ENCODE measurements at places on chromosomes 2 and 18. TPM values are rescaled to one million over a fixed set of nuclear protein-coding genes. Genes with fewer than 3 reads are reported as not detected.

- no peak for DNase-seq
These were observed 661.7 kb downstream of the TSN start for GRCh38 chr2:122417114-122417513.

- no peak for DNase-seq
These were observed 55.2 kb upstream of the BCL11A start for GRCh38 chr2:60608679-60609078.

GAD1 gene
- 6.7 TPM for total RNA-seq

- DNase-seq, result peak; percentile 89
These were observed 282.1 kb upstream of the FSIP2 start for GRCh38 chr2:185456517-185456916.

DNA sequence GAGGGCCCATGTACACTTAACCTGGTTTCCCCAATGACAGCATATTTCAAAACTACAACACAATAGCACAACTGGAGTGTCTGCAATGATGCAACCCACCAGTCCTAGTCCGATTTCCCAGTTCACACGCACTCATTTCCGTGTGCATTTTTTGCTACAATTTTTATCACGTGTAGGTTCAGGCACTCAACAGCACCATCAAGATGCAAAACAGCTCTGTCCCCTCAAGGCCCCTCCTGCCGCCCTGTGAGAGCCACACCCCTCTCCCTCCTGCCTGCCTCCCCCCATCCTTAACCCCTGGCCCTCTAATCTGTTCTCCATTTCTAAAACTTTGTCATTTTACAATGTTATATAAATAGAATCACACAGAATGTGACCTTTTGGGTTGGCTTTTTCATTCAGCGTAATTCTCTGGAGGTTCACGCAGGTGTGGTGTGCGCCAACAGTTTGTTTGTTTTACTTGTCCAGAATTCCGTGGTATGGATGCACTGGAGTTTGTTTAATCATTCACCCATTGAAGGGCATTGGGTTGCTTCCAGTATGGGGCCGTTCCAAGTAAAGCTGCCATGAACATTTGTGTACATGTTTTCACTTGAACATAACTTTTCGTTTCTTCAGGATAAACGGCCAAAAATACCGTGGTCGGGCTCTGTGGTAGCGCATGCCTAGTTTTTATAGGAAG is 8.4 kb downstream of the KCNIP3 start:
- DNase-seq, result no peak

DNA sequence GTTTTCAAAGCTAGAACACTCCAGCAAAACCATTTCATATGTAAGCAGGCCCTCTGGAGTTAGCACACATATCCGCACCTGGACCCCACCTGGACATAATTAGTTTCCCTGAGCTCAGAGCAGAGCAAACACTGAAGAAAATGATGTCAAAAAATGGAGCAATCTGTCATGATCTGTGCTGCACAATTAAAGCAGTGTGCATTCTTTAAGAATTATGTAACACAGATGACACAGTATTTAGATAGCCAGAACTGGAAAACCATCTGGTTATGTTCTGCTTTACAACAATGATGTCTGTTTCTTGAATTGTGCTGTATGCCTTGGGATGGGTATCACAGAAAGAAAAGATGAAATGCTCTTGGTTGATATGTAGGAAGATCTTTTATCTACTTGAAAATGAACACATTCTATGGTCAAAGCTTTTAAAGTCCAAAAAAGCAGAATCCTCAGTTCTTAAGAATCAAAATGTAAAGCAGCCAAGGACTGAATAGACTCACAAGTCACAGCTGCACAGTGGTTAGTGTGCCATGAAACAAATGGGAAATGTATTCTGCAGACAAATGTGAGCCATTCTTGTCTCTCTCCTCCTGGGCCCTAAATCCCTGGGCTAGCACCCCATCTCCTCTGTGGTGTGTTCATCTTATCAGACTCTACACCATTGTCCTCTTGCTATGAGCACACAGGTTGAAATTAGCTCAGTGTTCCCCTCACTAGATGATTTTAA is 36.8 kb downstream of the HRH4 start:
- peak; percentile 12 for DNase-seq

DNAH6 gene
- 0.10 TPM for total RNA-seq

GRCh38 chr18:11671156-11671555 is 17.9 kb upstream of the GNAL start:
- no peak for DNase-seq

GRCh38 chr2:32627441-32627813 is 423 bp upstream of the TTC27 start:
- DNase-seq, result peak; percentile 64

GRCh38 chr2:10075571-10076209 is 4.5 kb downstream of the CYS1 start:
- DNase-seq, result no peak

DNA sequence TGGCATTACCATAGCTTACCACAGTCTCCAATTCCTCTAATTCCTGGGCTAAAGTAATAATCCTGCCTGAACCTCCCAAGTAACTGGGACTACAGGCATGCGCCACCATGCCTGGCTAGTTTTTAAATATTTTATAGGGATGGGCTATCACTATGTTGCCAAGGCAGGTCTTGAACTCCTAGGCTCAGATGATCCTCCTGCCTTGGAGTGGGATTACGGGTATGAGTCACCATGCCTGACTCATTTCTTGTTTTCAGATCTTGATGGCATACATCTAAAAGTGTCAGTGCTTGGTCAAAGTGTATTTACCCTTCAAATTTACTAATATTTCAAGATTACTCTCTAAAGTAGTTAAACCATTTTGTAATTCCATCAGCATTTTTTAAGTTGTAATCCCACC is 9.4 kb upstream of the SOCS6 start:
- DNase-seq, result peak; percentile 29

- DNase-seq, result no peak
These were observed 106.8 kb downstream of the GRB14 start for GRCh38 chr2:164514491-164514890.

GRCh38 chr2:227115761-227116160 is 48.2 kb downstream of the COL4A4 start:
- no peak for DNase-seq

DNA sequence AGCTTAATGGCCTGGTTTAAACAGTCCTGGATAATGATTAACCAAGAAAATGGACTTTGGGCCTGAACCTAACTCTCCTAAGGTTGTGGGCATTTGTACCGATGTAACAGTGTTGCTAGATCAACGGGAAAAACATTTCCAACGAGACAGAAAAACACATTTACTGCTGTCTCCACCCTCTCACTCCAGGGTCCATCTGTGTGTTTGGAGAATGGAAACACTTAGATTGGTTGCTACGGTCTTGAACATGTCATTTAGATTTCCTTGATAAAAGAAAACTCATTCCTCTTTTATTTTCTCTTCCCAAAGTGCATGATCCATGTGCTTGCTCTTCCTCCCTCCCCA is 88.0 kb downstream of the SOCS6 start:
- DNase-seq, result peak; percentile 77

- no peak for DNase-seq
These were observed 471.1 kb upstream of the FAM98A start for GRCh38 chr2:34070196-34070595.

DNA sequence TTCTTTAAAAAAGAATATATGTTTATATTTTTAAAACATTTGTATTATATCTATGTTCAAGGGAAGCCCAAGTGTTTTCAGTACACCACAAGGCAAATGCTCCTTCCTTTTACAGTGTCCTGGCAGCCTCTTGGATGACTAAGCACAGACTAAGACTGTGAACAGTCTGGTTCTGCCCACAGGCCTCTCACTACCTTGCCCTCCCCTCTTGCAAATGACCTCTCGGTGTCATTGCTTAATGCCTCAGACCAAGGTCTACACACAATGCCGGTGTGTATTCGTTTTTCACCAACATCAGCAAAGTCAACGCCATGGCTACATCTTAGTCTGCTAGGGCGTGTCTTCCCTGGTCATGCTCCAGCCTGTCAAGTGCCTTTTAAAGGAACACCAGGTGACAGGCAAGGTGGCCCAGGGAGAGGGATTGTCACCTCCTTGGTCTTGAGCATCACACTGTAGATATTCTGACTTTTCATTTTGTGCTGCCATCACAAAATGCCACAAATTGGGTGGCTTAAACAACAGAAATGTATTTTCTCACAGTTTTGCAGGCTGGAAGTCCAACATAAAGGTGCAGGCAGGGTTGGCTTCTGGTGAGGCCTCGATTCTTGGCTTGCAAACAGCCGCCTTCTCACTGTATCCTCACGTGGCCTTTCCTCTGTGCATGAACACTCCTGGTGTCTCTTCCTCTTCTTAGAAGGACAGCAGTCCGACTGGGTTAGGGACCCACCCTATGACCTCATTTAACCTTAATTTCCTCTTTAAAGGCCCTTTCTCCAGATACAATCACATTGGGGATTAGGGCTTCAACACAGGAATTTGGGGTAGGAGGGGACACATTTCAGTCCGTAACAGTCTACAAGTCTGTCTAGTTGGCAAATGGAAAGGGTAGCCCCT is 266.5 kb downstream of the KLHL29 start:
- DNase-seq, result peak; percentile 75

DNA sequence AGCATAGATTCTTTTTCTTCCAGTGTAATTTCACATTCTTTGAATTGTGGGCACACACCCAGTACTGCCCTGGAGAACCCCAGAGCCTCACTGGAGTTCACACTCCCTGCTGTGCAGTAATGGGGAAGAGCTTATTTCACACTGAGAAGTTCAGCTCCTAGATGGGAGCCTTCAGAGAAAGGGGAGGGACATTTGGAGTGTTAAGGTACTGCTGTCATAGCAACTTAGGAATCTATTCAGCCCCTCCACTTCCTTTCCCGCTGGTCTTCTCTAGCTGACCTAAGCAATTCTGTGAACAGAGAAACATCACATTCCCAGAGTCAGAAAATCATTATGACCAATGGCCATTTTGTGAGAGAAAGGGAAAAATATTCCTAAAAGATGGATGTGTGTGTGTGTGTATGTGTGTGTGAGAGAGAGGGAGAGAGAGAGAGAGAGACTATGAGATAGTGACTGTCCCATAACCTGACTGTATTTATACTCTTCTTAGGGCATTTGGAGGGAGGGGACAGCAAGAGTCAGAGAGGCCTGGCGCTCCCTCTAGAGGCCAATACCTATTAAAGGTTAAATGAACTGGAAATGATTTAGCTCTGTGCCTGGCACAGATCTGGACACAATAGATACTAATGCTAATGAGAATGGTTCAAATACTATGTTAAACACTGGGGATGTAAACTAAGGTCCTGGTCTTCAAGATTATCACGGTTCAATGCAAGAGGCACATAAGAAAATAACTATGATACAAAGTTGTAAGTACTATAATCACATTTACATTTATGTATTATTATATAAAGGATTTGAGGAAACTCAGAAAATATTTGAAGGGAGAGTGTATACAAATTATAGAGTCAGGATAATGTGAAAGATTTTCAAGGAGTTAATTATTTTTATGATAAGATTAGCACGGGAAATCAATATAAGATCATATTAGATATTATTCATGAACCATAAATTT is 41.5 kb upstream of the RPE start:
- DNase-seq, result peak; percentile 57

DNA sequence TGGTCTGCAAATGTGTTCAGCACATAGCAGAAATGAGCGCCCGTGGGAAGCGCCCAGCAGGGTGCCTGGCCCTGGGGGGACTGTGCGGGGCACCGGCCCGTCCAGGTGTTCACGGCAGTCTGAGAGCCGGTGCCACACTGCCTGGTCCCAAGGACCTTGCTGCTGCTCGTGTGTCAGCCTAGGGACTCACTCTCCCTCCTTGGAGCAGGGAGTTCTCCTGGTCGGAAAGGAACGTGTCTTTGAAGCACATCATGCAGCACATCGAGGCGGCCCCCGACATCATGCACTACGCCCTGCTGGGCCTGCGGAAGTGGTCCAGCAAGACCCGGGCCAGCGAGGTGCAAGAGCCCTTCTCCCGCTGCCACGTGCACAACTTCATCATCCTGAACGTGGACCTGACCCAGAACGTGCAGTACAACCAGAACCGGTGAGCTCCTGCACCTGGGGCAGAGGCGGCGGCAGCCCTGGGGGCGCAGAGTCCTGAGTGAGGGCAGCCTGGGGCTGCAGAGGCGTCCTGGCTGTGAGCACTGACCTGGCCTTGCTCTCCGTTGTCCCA is 36.0 kb downstream of the NTSR2 start:
- no peak for DNase-seq

DYNAP gene
- total RNA-seq, result not detected

POTEI gene
- total RNA-seq, result not detected

CYP27C1 gene
- total RNA-seq, result 3.5 TPM

HOXD1 gene
- 0.39 TPM for total RNA-seq

GRCh38 chr2:156356014-156356754 is 23.7 kb upstream of the NR4A2 start:
- peak; percentile 65 for DNase-seq

DNA sequence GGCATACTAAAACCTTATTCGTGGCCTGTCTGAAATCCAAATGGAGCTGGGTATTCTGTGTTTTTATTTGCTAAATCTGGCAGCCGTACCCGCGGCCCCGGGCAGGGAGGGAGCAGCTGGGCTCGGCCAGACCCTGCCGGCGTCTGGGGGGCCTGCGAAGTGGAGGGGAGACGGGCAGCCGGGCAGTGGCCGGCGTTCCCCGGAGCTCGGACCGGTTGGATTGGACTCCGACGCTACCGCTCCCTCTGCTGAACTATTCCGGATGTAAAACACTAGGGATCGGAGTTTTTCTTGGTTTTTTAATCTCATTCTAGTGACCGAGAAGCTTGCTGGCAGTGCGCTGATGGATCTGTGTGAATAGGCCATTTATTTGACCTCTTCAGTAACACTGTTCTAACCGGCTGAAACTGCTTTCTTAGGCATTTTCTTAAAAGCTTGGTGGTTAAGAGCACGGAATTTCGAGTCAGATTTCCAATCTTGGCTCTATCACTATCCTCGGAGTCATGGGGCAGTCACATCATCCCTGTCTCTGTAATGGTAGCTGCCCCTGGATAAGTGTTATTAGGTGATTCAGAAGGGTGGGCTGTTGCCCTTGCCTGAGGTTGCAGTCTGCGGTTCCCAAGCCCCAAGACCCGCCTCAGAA is 694 bp downstream of the UNC50 start:
- peak; percentile 47 for DNase-seq

DNA sequence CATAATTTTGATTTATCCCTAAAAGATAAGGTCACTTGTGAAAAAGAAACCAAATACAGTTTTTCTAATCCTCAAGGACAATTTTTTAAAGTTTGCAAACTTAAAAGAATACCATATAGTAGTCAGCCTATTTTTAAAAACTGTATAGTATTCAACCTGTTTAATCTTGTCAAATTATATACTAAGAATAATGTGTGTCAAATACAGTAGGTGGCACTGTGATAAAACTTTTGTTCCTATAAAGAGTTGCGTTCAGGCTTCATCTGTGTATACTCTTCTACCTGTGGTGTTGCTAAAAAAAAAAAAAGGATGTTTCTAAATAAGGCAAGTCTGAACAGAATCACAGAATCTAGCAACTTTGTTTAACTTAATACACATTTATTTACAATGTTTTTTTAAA is 68.6 kb downstream of the CCDC138 start:
- DNase-seq, result peak; percentile 16

RBKS gene
- 1.8 TPM for total RNA-seq

GRCh38 chr2:101339266-101339880 is 30.9 kb upstream of the RNF149 start:
- DNase-seq, result no peak

DNA sequence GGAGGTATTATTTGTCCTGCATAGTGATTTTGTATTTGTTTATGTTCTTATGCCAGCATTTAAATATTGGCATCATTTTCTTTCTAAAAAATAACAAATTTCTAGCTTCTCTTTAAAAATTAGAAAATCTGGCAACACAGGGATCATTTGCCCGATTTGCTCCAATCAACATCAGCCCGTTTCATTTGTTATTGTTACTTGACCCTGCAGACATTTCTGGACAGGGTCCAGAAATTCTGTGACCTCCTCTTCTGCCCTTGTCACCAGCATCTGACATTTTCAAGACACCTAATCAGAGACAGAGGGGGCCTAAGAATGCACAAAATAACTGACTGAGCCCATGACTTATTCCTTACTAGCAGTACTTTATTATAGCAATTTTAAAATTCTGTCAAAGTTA is 253.3 kb downstream of the MREG start:
- DNase-seq, result no peak

CRYGA gene
- not detected for total RNA-seq
